Gastroesophageal sphincter (tissue), 4 donors: ENCODE measurements at places on chromosomes 3 and 15. TPM values are rescaled to one million over a fixed set of nuclear protein-coding genes. Genes with fewer than 3 reads are reported as not detected.

DNA sequence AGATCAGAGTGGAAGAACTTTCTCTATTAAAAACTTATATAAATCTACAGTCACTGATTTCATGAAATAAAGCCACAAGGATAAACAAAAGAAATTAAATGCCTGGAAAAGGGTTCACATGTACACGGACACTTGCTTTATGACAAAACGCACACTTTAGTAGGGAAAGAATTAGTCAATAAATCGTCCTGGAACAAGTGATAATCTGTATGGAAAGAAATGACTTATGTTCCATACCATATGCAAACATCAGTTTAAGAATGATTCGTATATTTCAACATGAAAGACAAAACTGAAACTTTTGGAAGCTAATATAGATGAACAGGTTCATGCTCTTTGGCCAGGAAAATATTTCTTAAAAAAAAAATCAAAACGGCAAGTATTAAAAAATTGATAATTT lies 40.2 kb downstream of the MEF2A start:
- ATAC-seq, result no peak

DNA sequence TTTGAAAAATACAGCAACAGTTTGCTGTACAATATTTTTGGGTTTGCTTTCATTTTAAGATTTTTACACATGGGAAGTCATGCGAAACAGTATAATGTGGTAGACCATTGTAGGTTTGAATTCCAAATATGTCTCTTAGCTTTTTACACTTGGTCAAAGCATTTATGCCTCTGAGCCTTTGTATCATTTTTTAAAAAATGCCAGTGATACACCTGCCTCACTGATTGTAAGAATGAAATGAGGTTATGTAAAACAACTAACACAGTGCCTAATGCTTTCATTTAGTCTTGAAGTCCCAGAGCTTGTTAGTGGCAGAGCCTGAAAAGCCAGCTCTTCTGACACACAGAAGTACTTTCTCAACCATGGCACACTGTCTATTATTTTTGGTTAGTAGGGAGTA lies 202.0 kb downstream of the UBE2E2 start:
- no peak for ATAC-seq

Gene NLGN1
- total RNA-seq, result 13.4 TPM

- ATAC-seq, result no peak
Observed at GRCh38 chr3:128348805-128349531, 117.7 kb downstream of the DNAJB8 start.

- ATAC-seq, result no peak
Observed at GRCh38 chr15:63073497-63074172, 31.1 kb downstream of the TPM1 start.

DNA sequence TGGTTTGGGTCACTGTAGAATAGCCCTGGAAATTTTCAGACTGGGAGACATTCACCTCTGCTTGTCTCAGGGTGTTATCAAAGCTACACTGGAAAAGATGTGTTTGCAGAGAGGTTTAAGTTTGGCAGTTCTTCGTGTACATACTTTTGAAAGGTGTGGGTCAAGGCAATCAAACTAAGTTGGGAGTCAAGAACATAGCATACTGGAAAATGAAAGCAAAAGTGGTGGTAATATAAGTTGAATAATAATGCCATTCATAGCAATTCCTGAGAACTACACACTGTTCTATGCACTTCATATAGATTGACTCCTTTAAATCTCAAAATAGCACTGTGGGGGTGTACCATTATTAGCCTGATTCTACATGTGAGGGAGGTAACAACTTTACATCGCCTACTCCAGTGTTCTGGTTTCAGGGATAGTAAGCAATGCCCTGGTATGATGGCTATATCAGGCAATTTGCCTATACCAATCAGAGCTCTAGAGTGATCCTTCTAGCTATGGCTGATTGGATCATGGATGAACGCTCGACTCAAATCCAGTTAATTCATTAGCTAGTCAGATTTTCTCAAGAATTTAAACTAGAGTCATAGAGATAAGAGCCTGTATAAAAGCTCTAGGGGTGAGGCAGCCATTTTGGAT lies 44.6 kb upstream of the RASGRP1 start:
- ATAC-seq, result no peak

DNA sequence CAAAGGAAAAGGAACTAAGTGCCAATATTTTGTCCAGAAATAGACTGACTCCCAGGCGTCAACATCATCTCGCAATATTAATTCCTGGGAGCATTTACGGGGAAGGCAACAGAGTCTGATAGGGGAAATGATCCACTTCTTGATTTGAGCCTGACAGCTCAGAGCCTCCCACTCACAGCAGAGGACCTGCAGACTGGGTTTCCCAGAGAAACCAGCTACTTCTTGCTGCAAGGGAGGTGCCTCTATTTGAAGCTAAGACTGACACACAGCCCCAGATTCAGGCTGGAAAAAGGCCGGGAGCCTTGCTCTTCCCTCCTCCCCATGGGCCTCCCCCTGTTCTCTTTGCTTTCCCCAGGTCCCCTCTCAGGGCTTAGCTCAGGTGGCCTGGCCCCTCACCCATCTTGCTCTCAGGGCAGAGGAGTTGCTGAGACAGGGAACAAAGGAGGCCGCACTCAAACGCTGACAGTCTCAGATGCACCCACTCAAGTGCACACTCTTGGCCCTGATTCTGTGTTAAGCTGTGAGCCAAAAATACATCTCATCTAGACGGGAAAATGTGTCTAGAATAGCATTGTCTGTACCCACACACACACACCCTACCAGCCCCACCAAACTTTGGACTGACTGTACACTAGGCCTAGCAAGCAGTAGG lies 49.8 kb upstream of the DCLK3 start:
- ATAC-seq, result no peak

DNA sequence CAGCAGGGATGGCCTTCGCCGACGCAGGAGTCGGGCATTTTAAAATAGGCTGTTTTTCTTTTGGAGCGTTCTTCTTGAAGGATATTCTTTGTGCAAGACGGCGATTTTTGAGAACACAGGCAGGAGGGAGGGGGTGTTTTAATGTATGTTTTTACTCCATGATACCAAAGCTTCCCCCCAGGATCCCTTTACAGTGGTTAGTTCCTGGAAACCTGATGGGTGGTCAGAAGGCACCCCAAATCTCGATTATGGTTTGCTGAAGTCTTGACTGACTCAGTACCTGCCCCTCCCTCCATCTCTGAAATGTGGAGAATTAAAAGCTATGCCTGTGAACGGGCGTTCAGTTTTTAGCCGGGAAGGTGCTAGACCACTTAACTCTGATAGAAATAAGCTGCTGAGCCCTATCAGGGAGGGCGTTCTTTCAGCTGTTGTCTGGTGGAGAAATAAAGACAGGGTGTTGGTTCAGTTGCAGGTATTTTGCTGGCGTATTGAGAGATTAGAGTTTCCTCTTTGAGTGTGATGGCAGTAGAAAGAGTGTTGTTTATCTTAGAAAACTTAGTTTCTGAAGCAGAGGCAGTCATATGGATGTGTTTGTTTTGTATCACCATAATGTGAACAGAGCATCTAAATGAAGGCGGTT lies 3.4 kb downstream of the IGF1R start:
- ATAC-seq, result no peak

Gene MAP6D1
- total RNA-seq, result 0.54 TPM
